ENCODE measurements at places on chromosomes 11 and 22. TPM values are rescaled to one million over a fixed set of nuclear protein-coding genes. Genes with fewer than 3 reads are reported as not detected.

The DRICH1 gene
- total RNA-seq, result 0.36 TPM

The HIC2 gene
- total RNA-seq, result 2.4 TPM

The NPAS4 gene
- total RNA-seq, result not detected

The CALCA gene
- total RNA-seq, result not detected

The TMEM121B gene
- 0.19 TPM for total RNA-seq

The IRAG1 gene
- 0.05 TPM for total RNA-seq

The SYTL2 gene
- 11.6 TPM for total RNA-seq

The OR52A5 gene
- not detected for total RNA-seq

The ZBTB3 gene
- total RNA-seq, result 1.2 TPM

Measured in A549 treated with GW870086 at 1 μM for 4 hours (cell line).